ENCODE measurements at places on chromosomes 12 and 14.

- DNase-seq = no peak
Observed at GRCh38 chr14:90547250-90547649, 150.4 kb downstream of the CALM1 start.

DNA sequence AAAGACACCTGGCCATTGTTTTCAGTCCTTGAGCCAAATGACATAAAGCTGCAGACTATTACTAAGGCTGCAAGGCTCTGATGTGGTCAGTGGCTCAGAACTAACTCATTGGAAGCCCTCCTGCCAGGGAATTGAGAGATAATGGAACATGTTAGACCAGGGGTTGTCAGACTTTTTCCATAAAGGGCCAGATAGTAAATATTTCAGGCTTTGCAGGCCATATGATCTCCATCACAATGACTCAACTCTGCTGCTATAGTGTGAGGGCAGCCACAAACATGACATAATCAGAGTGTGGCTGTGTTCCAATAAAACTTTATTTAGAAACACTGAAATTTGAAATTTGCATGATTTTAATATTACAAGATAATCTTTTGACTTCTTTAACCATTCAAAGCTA is 140.3 kb downstream of the TMEM30B start:
- DNase-seq = no peak

- peak; percentile 19 for DNase-seq
Observed at GRCh38 chr14:72788972-72789728, 104.8 kb downstream of the DPF3 start.

GRCh38 chr12:48894271-48894670 is 28.6 kb upstream of the RND1 start:
- no peak for DNase-seq

GRCh38 chr14:96512602-96513397 is 10.6 kb downstream of the PAPOLA start:
- no peak for DNase-seq

- no peak for DNase-seq
Observed at GRCh38 chr14:97120204-97120603, 323.0 kb downstream of the VRK1 start.

GRCh38 chr12:27810756-27811155 is 30.7 kb upstream of the MANSC4 start:
- DNase-seq = no peak

DNA sequence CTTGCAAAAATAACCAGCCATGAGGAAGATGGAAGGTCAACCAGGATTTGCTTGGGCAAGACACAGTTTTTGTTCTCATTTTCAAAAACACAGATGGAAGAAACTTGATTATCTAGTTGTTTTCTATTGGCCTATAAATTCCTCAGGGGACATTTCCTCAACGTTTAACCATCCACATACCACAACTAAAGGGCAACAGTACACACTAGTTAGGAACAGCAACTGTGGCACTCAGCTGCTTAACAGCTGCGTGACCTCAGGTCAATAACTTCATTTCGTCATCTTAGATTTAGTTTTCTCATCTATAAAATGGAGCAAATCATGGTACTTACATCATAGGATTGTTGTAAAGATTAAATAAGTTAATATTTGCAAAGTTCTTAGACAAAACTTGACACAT is 18.7 kb downstream of the SSTR1 start:
- no peak for DNase-seq

GRCh38 chr14:52906141-52906601 is 44.7 kb downstream of the FERMT2 start:
- DNase-seq = no peak

DNA sequence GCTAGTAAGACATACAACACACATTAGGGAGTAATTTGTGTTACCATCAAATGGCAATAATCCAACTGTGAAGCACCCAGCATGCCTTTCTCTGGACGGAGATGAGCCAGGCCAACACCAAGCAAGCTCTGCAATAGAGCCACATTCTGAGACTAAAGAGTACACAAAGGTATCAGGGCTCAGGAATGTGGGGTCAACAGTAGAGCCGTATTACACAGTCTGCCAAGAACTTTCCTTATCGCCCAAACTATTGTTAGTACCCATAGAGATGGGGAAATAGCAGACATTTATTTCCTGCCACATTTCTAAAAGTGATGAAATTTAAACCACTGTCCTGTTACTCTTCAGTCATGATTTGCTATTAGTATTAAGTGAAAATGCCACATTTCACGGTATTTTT is 113.7 kb downstream of the BMP4 start:
- DNase-seq = no peak

DNA sequence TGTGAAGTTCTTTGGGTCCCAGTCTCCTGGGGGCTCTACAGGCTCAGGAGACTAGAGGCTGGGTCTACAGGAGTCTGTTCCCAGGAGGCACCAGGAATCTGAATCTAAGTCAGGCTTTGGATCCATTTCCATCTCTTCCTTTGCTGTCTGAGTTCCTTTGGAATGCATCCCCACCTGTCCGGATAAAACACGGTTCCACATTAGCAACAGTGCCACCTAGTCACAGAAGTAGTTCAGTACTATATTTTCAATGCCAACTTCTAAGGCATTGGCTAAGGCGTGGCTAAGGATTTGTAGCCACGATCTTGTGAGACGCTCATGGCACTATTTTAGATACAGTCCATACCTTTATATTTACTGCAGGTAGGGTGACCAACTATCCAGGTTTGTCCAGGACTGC is 15.1 kb downstream of the ZC2HC1C start:
- DNase-seq = no peak

- DNase-seq = peak; percentile 94
Observed at GRCh38 chr12:124913474-124914391, 717 bp downstream of the UBC start.
